Bronchus fibroblast of lung (primary cell): ENCODE measurements at places on chromosomes 5 and 9. TPM values are rescaled to one million over a fixed set of nuclear protein-coding genes. Genes with fewer than 3 reads are reported as not detected.

The WNK2 gene
- total RNA-seq, result under 0.01 TPM in 1 of 2 replicates, not detected in the other

The MSMP gene
- total RNA-seq, result not detected in 2 replicates

The SCGB3A2 gene
- not detected in 2 replicates for total RNA-seq

The FBXO4 gene
- 9.7 and 12.3 TPM in 2 replicates for total RNA-seq

The SHISAL2B gene
- total RNA-seq, result not detected in 2 replicates

The IL5 gene
- total RNA-seq, result not detected in 2 replicates

The OTP gene
- not detected in 2 replicates for total RNA-seq

The CAVIN4 gene
- total RNA-seq, result 0.15 and 0.17 TPM in 2 replicates

The INPP5E gene
- 10.0 and 11.9 TPM in 2 replicates for total RNA-seq

The FAM78A gene
- under 0.01 and 0.30 TPM in 2 replicates for total RNA-seq

The IL17B gene
- total RNA-seq, result not detected in 2 replicates

The CFAP77 gene
- total RNA-seq, result not detected in 2 replicates

The CIZ1 gene
- 60.9 and 68.8 TPM in 2 replicates for total RNA-seq

The RXRA gene
- 21.4 and 23.5 TPM in 2 replicates for total RNA-seq

The SLC22A4 gene
- 1.7 and 2.1 TPM in 2 replicates for total RNA-seq

The CARD6 gene
- total RNA-seq, result 1.8 and 2.4 TPM in 2 replicates

The NOL6 gene
- total RNA-seq, result 30.8 and 31.5 TPM in 2 replicates

The DMGDH gene
- total RNA-seq, result 0.89 and 2.5 TPM in 2 replicates

The JAKMIP2 gene
- total RNA-seq, result 9.2 and 14.1 TPM in 2 replicates

The RASEF gene
- total RNA-seq, result under 0.01 TPM in 1 of 2 replicates, not detected in the other

The COL23A1 gene
- total RNA-seq, result not detected in 2 replicates

The ACTBL2 gene
- 0.15 and 0.34 TPM in 2 replicates for total RNA-seq

The MRNIP gene
- 10.6 and 18.0 TPM in 2 replicates for total RNA-seq

The SYK gene
- total RNA-seq, result under 0.01 TPM in 1 of 2 replicates, not detected in the other

The ADAMTS13 gene
- 0.89 and 1.2 TPM in 2 replicates for total RNA-seq

The LECT2 gene
- not detected in 2 replicates for total RNA-seq

The ASB6 gene
- 23.5 and 23.6 TPM in 2 replicates for total RNA-seq

The QSOX2 gene
- 17.1 and 20.3 TPM in 2 replicates for total RNA-seq

The TMC1 gene
- total RNA-seq, result 0.45 TPM in 1 of 2 replicates, not detected in the other

The TEK gene
- 1.9 and 2.2 TPM in 2 replicates for total RNA-seq

The TMEM215 gene
- not detected in 2 replicates for total RNA-seq

The TMEM252 gene
- not detected in 2 replicates for total RNA-seq

The LHX6 gene
- not detected in 2 replicates for total RNA-seq

The ZDHHC11 gene
- total RNA-seq, result 0.34 and 0.59 TPM in 2 replicates

The SPACA9 gene
- 3.3 and 3.7 TPM in 2 replicates for total RNA-seq

The TAF11L12 gene
- not detected in 2 replicates for total RNA-seq

The SPATA31A3 gene
- total RNA-seq, result not detected in 2 replicates

The SLC25A51 gene
- total RNA-seq, result 29.7 and 32.4 TPM in 2 replicates

The ZNF883 gene
- 0.74 and 1.7 TPM in 2 replicates for total RNA-seq

The BARHL1 gene
- total RNA-seq, result not detected in 2 replicates
